ENCODE measurements at places on chromosomes 1 and 21. TPM values are rescaled to one million over a fixed set of nuclear protein-coding genes. Genes with fewer than 3 reads are reported as not detected.

Gene CRP
- not detected for total RNA-seq

Gene SSX2IP
- 18.2 TPM for total RNA-seq

- H3K27me3 ChIP-seq, result no peaks in the 10 kb centered on the region
- H3K4me3 ChIP-seq, result no peak overlapping the region
- DNase-seq, result no peak
- H3K36me3 ChIP-seq, result no peaks in the 10 kb centered on the region
- H3K4me1 ChIP-seq, result no peaks in the 10 kb centered on the region
- H3K27ac ChIP-seq, result no peak overlapping the region
Observed at GRCh38 chr1:22953057-22953739, 19.5 kb downstream of the LACTBL1 start.

- peaks cover 28% of the 10 kb centered on the region for H3K36me3 ChIP-seq
- H3K4me1 ChIP-seq, result no peaks in the 10 kb centered on the region
- no peak for DNase-seq
- H3K27ac ChIP-seq, result no peak overlapping the region
Observed at GRCh38 chr1:151175041-151175741, 590 bp downstream of the TMOD4 start.

DNA sequence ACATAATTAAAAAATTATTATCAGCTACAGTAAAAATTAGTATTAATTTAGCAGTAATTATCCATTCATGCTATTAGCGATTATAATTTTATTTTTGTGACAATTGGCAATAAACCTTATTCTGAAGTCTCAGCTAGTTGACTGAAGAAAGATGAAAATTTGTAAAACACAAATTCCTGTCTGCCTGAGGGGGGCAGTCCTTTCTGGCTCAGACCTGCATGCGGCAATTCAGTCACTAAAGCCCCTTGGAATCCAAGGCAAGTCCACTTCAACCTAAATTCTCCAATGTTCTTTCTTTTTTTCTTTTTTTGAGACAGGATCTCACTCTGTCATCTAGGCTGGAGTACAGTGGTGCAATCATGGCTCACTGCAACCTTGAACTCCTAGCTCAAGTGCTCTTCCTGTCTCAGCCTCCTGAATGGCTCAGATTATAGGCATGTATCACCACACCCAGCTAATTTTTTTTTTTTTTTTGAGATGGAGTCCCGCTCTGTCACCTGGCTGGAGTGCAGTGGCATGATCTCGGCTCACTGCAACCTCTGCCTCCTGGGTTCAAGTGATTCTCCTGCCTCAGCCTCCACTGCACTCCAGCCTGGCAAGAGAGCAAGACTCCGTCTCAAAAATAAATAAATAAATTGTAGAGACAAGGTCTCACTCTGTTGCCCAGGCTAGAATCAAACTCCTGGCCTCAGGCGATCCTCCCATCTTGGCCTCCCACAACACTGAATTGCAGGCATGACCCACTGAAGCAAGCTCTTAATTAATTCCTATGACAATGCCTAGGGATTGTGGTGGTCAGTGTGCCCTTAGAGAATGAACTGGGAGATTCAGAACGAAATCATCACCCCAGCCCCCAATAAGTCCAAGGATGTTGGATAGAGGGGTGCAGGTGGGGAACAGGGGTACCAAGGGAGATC is 24.2 kb upstream of the ITPKB start:
- no peak overlapping the region for H3K27ac ChIP-seq
- H3K36me3 ChIP-seq, result no peaks in the 10 kb centered on the region
- H3K4me1 ChIP-seq, result peaks cover 13% of the 10 kb centered on the region
- DNase-seq, result no peak
- no peaks in the 10 kb centered on the region for H3K27me3 ChIP-seq
- H3K4me3 ChIP-seq, result no peak overlapping the region

- no peaks in the 10 kb centered on the region for H3K36me3 ChIP-seq
- H3K27ac ChIP-seq, result no peak within 1 kb of the TSS
- H3K27me3 ChIP-seq, result no peaks in the 10 kb centered on the region
- no peaks in the 10 kb centered on the region for H3K4me1 ChIP-seq
- no peak for DNase-seq
Observed at GRCh38 chr1:155033524-155033923, at the start of the genes DCST1 and DCST2. Gene DCST1 (plus strand): TSS chr1:155033824. CDS start chr1:155034037, 213 bp downstream. Gene DCST2 (minus strand): TSS chr1:155033781. CDS start chr1:155033701, 80 bp downstream.

DNA sequence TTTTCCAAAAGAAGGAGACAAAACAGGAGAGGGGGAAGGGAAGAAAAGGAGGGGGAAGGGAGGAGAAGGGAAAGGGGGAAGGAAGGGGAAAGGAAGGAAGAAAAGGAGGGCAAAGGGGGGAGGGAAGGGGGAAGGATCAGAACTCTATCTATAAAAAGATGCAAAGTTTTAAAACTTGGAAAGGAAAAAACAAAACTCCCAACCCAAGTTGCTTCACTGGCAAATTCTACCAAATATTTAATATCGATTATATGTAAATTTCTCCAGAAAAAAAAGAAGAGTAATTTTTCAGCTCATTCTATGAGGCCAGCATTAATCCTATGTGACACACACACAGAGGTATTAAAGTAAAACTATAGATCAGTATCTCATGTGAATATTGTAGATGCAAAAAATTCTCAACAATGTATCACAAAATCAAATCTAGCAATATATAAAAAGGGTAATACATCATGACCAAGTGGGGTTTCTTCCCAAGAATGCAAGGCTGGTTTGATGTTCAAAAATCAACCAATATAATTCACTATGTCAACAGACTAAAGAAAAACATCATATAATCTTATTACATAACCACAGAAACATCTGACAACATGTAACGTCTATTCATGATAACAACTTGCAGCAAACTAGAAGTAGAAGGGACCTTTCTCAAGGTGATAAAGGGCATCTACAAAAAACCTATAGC is 57.9 kb downstream of the MAN1A2 start:
- no peak for DNase-seq
- no peak overlapping the region for H3K27ac ChIP-seq
- no peaks in the 10 kb centered on the region for H3K27me3 ChIP-seq
- H3K36me3 ChIP-seq, result peaks cover 50% of the 10 kb centered on the region

DNA sequence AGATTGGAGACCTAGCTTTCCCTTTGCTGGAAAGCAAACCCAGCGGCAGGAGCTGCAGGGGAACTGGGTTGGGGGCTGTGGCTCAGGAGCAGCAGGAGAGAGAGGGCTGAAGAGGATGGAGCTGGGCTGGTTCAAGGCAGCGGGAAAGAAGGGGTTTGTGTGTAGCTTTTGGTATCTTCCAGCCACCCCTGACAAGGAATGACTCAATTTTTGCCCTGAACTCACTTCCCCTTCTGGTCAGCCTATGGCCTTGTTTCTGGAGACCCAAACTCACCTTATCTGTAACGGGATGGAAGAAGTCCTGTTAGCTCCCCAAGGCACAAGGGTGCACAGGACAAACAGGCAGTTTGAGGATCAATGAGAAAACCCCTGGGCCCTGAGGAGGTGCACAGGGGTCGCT is 13.1 kb downstream of the C1orf115 start:
- H3K27ac ChIP-seq, result no peak overlapping the region
- H3K4me1 ChIP-seq, result peaks cover 2% of the 10 kb centered on the region
- H3K27me3 ChIP-seq, result no peaks in the 10 kb centered on the region
- no peak overlapping the region for H3K4me3 ChIP-seq

- H3K4me1 ChIP-seq, result peaks cover 14% of the 10 kb centered on the region
- peak; percentile 31 for DNase-seq
- no peak overlapping the region for H3K27ac ChIP-seq
- no peaks in the 10 kb centered on the region for H3K36me3 ChIP-seq
Observed at GRCh38 chr21:44589586-44590305, 2.6 kb downstream of the KRTAP10-6 start.

DNA sequence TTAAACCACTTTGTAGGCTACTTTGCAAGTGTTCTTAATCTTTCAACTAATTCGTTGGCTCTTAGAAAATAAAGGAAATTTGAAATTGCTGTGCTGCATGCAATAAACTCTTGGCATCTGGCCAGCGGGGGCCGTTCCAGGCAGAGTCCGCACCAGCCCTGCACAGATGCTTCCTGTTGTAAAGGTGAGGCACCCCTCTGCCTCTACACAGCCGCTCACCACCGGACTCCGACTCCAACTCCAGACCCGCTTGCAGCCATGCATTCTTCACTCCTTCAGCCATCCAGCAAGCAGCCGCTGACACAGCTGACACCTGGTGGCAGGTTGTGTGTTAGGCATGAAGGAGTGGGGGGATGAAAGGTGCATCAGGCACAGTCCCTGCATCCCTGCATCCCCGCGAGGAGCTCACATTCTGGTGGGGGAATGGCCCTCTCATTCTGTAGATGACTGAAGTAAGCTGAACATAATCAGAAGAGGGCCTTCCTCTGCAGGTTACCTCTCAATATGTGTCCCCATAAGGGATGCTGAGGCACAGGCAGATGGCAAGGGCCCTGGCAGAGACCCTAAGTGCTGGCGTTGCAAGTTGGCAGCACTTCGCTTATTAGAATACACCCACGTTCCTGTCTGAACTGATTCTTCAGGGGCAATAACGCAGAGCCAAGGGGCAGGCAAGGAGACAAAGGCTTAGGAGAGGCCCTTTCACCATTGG is 56.8 kb downstream of the GLIS1 start:
- no peak overlapping the region for H3K27ac ChIP-seq
- H3K4me1 ChIP-seq, result peaks cover 50% of the 10 kb centered on the region
- no peaks in the 10 kb centered on the region for H3K36me3 ChIP-seq
- H3K4me3 ChIP-seq, result no peak overlapping the region
- peaks cover 49% of the 10 kb centered on the region for H3K27me3 ChIP-seq
- DNase-seq, result peak; percentile 73

DNA sequence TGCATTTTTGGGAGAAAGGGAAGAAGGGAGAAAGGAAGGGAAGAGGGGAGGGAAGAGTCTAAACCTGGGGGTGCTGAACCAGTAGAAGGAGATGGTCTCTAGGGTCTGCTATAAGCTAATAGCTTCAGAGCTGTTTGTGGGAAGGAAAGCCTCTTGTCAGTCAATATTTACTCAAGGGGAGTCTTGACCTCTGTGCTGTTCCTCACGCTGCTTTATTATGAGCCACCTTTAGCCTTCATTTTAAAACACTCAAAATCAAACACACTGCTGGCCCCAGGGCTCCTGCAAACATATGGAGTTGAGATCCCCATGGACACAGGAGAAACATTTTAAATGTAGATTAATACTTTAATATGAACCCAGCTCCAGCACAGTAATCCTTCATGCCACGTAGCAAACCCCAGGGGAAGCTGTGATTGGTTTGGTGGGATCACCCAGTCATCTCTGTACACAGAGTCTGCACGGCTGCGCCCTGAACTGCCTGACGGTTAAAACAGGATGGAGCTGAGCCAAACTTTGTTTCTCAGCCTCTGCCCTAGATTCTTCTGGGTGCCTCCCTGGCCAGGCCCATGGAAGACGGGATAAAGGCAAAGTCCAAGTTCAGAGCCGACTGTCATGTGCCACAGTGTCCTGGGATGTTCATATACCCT is 40.2 kb upstream of the VWA5B1 start:
- no peaks in the 10 kb centered on the region for H3K36me3 ChIP-seq
- no peak overlapping the region for H3K27ac ChIP-seq
- peaks cover 51% of the 10 kb centered on the region for H3K27me3 ChIP-seq
- no peak for DNase-seq

DNA sequence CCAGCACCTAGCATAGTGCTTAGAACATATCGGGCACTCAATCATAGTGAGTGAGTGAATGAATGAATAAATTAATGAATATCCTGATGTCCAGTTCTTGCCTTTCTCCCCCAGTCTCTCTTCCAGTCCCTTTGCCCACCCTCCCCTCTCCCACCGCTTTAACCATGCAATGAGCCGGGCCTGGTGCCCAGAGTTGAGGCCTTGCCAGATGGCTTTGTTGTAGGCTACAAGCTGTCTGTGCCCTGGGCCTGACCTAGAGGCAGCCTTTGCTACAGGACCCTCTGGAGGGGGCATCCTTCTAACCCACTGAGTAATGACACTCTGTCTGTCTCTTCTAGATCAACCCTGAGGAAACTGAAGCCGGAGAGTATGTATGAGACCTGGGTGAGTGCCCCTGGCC is 6.9 kb downstream of the CASQ1 start:
- H3K4me1 ChIP-seq, result peaks cover 3% of the 10 kb centered on the region
- no peaks in the 10 kb centered on the region for H3K27me3 ChIP-seq
- H3K4me3 ChIP-seq, result no peak overlapping the region
- DNase-seq, result no peak
- no peaks in the 10 kb centered on the region for H3K36me3 ChIP-seq
- H3K27ac ChIP-seq, result no peak overlapping the region

DNA sequence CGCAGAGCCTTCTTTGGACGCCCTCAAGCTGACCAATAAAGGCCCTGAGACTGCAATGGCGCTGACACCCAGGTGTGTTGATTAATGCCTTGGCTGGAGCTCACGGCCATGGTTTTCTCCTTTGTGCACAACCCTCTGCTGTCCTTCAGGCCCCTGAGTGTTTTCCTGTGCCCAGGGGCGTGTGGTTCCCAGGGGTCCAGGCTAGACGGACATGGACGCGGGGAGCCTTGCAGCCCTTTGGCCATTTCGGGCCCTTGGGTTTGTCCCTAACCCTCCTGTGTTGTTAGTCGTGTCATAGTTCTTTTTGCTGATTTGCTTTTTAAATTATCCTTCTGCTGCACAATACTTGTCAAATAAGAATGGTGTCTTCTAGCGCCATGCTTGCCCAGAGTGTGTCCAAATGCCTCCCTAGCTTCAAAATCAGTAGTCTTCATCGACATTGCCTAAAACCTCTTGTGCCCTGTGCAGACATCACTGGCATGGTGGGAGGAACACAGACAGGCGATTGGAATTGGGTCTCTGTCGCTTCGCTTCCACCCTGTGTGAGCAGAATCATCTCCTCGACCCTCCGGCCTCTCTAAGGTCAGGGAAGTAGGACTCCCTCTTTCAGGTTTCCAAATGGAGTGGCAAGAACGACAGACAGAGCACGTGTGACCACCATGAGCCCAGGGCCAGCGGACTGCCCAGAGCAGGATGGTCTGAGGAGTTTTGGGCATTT is 1.9 kb downstream of the KRTAP10-4 start:
- no peaks in the 10 kb centered on the region for H3K4me1 ChIP-seq
- no peaks in the 10 kb centered on the region for H3K27me3 ChIP-seq
- peaks cover 2% of the 10 kb centered on the region for H3K36me3 ChIP-seq
- no peak for DNase-seq
- H3K4me3 ChIP-seq, result no peak overlapping the region

DNA sequence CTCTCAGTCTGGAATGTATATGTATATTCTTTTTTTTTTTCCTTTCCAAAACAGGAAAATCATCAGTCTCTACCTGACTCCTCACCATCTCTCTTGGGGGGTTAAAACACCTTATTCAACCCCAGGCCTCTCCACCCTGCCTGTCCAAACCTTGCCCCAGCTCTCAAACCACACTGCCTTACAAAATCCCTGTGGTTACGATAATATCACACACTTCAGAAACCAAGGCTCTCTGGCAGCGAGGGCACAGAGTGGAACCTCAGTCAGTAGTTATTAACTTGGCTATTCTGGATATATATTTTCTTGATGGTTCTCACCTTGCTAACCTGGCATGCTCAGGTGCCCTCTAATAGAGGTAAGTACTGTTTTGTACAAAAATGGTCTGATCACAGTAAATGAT is 24.7 kb downstream of the KIAA0040 start:
- no peaks in the 10 kb centered on the region for H3K4me1 ChIP-seq
- peaks cover 3% of the 10 kb centered on the region for H3K27me3 ChIP-seq
- no peak overlapping the region for H3K4me3 ChIP-seq
- DNase-seq, result no peak

DNA sequence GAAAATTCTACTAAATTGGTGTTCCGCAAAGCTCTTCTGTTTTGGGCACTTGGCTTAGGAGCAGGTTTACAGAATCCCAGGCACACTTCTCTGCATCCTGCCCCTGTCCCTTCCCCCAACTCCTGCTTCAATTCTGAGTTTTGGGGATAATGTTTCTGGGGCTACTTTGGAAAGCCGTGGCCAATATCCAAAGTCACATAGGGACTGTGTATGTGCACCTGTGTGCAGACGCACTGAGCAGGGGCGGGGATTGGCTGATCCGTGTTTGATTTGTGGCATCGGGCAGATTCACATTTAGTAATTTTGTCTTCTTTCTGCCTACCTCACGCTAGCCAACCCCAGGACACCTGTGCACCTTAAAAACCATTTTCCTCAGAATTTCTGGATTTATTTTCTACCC is 491.9 kb downstream of the SIPA1L2 start:
- H3K4me3 ChIP-seq, result no peak overlapping the region
- H3K27ac ChIP-seq, result no peak overlapping the region
- peaks cover 2% of the 10 kb centered on the region for H3K36me3 ChIP-seq
- DNase-seq, result no peak
- H3K4me1 ChIP-seq, result no peaks in the 10 kb centered on the region
- no peaks in the 10 kb centered on the region for H3K27me3 ChIP-seq
